Substantia nigra (tissue), 51 donors: ENCODE measurements at places on chromosomes 4 and X.

GRCh38 chrX:110442635-110443034 lies 84.0 kb downstream of the RTL9 start:
- DNase-seq = no peak

DNA sequence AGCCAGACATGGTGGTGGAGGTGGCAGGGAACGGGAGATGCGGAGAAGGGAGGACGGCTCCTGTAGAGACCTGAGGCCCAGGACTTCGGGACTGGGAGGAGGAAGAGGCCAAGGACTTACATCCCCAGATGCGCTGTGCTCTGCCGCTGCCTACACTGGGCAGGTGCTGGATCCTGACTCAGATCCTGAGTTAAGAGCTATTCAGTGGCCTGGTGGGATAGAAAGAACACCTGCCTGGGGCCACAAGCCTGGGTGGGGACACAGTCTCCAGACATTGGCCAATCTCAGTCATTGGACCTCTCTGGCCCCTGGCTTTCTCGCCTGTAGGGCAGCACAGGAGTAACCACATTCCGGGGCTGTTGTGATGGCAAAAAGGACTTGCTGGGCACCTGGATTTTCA lies 10.9 kb upstream of the MSX1 start:
- DNase-seq = no peak

- DNase-seq = no peak
Measured at GRCh38 chr4:87121341-87122065, 98.9 kb downstream of the KLHL8 start.

GRCh38 chrX:136185401-136186022 lies 38.2 kb downstream of the FHL1 start:
- no peak for DNase-seq

GRCh38 chrX:83008415-83008814 lies 499.7 kb upstream of the POU3F4 start:
- no peak for DNase-seq
